K562 (cell line): ENCODE measurements at places on chromosomes 3 and 15. TPM values are rescaled to one million over a fixed set of nuclear protein-coding genes. Genes with fewer than 3 reads are reported as not detected.

DNA sequence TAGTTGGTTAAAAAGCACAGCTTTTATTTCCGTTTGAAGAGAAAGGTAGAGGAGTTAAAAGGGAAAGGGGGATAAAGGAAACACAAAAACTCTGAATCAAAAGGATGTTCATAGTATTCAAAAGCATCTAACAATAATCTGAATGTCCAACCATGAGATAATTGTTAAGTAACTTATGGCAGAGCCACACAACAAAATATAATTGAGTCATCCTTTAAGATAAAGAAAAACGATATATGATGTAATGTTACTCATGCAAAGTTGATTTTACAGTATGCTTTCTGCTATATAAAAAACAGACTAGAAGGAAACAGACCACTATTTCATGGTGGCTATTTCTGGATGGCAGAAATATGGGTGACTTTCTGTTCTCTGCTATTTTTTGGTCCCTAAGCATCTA, 3.9 kb downstream of the XPC start:
- no peak for DNase-seq

- DNase-seq, result no peak
Observed at GRCh38 chr3:189937302-189938127, 183.2 kb downstream of the P3H2 start.

The RASSF1 gene
- polyA plus RNA-seq, result 50.8 and 56.8 TPM in 2 replicates

DNA sequence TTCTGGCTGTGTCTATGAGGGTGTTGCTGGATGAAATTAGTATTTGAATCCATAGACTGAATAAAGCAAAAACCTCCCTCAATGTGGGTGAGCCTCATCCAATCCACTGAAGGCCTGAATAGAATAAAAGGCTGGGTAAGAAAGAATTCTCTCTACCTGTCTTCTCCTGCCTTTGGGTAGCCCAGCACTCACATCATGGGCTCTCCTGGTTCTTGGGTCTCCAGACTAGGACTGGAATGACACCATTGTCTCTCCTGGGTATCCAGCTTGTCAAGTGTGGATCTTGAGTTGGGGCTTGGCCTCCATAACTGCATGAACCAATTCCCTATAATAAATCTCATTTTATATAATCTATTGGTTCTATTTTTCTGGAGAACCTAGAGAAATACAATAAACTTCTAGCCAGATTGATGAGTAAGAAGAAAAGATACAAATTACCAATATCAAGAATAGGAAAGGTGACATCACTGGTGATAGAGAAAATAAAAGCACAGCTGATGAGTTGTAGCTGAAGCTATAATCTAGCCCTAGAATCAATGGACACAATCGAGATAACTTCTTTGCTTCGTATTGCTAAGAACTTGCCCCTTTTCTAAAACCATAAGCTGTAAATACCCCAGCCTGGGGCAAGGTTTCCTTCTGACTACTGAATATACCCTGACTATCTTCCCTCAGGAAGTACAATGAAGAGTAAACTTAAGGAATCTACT, 106.4 kb downstream of the ANO10 start:
- DNase-seq, result no peak

The PCBP4 gene
- 5.8 and 6.4 TPM in 2 replicates for polyA plus RNA-seq

DNA sequence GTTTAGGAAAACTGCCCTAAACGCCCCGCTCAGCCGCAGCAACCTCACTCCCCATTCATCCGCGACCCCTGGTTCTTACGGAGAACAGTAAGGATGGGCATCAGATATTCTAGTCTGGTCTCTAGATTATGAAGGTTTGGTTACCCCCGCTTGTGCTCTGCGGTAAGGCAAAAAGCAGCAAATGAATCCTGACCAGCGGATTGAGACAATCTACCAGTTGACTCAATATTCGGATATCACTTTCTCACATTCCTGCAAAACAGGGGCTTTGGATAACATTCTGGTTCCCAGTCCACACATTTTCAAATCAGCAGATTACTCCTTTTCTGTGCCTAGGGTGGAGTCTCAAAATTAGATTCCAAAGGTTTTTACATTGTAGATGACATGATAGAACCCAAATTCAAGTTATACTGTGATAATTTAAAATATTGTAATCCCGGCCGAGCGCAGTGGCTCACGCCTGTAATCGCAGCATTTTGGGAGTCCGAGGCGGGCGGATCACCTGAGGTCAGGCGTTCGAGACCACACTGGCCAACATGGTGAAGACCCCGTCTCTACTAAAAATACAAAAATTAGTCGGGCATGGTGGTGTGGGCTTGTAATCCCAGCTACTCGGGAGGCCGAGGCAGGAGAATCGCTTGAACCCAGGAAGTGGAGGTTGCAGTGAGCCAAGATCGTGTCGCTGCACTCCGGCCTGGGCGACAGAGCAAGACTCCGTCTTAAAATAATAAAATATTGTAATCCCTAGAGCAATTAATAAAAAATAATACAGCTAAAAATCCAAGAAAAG, 1.1 kb upstream of the CYFIP1 start:
- no peak for DNase-seq

The FSIP1 gene
- 0.30 and 0.36 TPM in 2 replicates for polyA plus RNA-seq

- DNase-seq, result no peak
Observed at GRCh38 chr15:29196290-29196689, 73.3 kb downstream of the NSMCE3 start.

- peak; percentile 65 for DNase-seq
Observed at GRCh38 chr3:15339786-15340215, 7.4 kb upstream of the SH3BP5 start.

DNA sequence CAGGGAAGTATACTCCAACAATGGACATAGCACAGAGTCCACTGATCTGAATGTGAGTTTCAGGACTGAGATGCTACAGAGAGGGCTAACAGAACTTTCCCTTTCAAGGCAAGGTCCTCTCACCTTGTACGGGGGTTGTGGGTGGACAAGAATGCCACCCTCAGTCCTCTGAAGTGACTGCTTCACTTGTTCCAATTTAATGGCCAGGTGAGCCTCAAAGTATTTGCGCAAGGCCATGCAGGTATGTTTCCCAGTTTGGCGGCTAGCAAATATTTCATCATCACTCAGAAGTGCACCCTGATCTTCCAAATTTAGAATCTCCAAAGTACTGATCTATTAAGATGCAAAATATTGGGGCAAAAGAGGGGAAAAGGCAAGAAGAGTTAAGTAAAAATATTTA, 38.1 kb downstream of the RBM15B start:
- no peak for DNase-seq

DNA sequence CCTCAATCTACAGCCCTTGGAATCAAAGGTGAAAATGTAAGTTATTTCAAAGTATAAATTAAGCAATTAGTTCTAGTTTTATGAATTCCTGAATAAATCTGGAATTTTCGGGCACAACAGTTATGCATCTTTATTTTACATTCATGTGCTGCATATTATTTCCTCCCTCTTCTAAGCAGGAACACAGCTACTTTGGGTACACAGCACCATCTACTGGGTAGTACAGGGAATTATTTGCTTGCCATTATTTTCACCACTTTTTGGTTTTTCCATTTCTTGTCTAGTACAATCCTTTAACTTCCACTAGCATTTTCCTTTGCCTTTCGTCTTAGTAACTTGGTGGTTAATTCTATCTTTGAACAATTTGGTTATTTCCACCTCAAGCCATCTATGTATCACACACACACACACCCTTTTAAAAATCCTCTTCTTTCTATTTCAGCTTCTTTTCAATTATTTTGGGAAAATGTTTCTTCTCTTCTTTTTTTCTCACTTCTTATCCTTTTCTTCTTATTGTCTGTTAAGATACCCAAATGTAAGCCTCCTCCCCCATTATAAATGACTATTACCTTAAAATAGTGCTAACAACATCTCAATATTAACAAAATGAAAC, 451.0 kb downstream of the MFSD1 start:
- peak; percentile 22 for DNase-seq

- DNase-seq, result no peak
Observed at GRCh38 chr3:94303897-94304296, 241.0 kb downstream of the NSUN3 start.

- DNase-seq, result no peak
Observed at GRCh38 chr15:69042531-69042930, 28.0 kb downstream of the NOX5 start.

DNA sequence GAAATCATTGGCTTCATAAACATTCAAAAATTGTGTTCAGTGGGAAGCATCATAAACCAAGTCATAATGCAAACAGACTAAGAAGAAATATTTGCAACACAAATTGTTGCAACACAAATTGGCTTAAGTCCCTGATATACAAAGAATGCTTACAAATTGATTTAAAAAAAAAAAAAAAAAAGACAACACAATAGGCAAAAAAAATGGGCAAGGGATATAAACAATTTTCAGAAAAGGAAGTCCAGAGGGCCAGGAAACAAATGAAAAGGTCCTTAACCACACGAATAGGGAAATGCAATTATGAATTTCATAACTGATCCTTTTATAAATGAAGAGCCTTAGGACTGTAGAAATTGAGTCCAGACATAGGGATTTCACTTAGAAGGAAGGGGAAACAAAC, 98.9 kb downstream of the LRRK1 start:
- no peak for DNase-seq

- DNase-seq, result no peak
Observed at GRCh38 chr3:131031660-131032059, 5.0 kb downstream of the NEK11 start.

The SIDT1 gene
- not detected in 2 replicates for polyA plus RNA-seq

The GOLGA8G gene
- polyA plus RNA-seq, result 0.04 TPM in 1 of 2 replicates, not detected in the other

GRCh38 chr3:176403531-176403930, 793.8 kb downstream of the TBL1XR1 start:
- no peak for DNase-seq

- no peak for DNase-seq
Observed at GRCh38 chr3:44128057-44128775, 113.5 kb upstream of the TOPAZ1 start.

DNA sequence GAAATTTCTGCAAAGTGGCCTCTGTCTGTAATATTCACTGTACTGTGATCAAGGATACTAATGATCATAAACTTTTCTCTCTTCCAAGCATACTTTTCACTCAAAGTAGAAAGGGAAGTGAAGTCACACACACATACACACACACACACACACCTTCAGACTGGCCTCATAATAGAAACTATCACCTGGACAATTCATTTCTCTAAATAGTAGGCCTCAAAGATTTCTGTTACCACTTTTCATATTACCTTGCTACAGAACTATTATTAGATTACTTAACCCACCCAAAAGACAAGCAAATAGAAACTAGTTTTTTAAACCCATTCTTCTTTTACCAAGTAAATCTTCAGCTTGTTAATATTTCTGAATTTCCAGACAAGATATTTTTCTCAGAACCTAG, 12.2 kb downstream of the CPB1 start:
- DNase-seq, result no peak

DNA sequence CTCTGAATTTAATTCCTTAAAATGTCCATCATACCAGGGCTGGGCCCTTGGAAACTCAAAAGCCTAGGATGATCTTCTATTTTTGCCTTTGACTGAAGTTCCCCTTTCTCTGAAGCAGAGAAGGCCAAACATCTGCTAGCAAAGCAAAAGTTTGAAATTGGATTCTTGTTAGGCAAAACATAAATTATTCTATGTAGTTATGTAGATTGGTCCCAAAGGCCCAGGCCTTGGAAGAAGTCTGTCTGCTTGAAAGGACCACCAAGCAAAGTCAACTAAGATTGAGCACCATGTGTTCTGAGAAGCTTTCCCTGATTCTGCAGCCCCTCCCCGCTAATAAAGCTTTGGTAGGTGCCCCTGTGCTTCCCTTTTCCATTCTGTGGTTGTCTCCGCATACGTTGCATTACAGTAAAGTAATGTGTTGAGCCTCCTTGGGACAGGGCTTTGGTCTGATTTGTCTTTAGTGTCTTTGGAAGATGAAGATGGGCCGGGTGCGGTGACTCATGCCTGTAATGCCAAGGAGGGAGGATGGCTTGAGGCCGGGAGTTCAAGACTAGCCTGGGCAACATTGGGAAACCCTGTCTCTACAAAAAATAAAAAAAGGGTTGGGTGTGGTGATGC, 56.4 kb downstream of the RPL39L start:
- no peak for DNase-seq

- no peak for DNase-seq
Observed at GRCh38 chr3:134466331-134466730, 19.5 kb downstream of the ANAPC13 start.
